IPS-NIHi11 (cell line): ENCODE measurements at places on chromosomes 1 and 21.

- no peak for DNase-seq
Measured at GRCh38 chr1:203669739-203670138, 43.1 kb downstream of the ATP2B4 start.

GRCh38 chr1:51669272-51669671 is 52.4 kb downstream of the OSBPL9 start:
- DNase-seq = no peak

- no peak for DNase-seq
Measured at GRCh38 chr1:58333511-58333910, 213.0 kb downstream of the OMA1 start.

- DNase-seq = peak; percentile 37
Measured at GRCh38 chr1:192506741-192507155, 68.8 kb upstream of the RGS1 start.

- no peak for DNase-seq
Measured at GRCh38 chr1:87404296-87404695, 75.6 kb downstream of the LMO4 start.

DNA sequence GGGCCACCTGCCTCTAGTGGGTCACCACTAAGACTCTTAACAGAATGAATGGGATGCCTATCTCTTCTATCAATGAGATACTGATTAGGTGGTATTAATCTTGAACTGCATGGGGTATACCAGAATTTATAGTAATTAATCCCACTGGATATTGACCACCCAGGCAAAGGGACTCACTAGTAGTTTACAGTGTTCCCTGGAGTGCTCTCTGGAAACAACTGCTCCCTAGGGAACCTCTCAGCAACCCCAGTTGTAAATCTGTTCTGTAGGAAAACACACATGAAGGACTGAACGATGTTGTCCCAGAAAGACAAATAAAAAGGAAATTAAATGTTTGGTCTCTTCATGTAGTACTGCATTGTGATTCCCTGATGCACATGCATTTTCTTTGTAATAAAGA is 430.5 kb downstream of the HLX start:
- no peak for DNase-seq

DNA sequence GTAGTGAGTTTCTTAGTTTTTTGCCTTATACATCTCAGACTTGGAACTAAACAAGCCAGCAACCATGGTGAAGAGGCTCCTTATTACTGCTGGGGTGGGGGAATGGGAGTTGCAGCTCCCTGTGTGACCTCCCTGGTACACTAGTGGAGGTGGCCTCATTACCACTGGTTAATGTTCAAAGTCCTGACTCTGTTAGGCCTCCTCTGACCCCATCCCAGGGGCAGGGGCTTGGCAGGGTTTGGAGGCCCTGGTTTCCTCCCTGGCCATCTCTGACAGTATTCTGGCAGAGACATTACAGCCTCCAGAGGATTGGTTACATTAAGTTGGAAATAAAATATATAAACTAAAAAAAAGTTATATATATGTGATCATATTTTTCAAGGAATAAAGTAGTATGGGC is 45.2 kb downstream of the CLIC4 start:
- no peak for DNase-seq

DNA sequence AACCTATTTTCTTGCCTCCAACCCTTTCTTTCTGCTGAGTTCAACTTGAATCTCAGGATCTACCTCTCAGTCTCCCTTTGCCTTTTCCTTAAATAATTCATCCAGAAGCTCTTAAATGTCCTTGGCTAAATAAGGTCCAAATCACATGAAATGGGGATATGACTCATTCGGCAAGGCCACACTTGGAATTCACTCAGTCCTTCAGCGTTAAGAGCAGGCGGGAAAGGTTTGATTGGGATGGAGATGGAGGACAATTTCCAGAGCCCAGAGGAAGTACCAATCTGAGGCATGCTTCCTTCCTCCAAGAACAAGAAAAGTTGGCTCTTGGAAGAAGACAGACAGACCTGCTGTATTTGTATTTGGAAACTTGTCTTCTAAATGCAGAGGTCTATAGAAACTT is 128.5 kb downstream of the PROX1 start:
- no peak for DNase-seq

GRCh38 chr1:12462586-12462985 is 155.4 kb downstream of the DHRS3 start:
- no peak for DNase-seq

GRCh38 chr1:54007613-54008012 is 10.4 kb downstream of the LDLRAD1 start:
- DNase-seq = no peak

GRCh38 chr21:41873005-41873404 is 6.1 kb downstream of the PRDM15 start:
- no peak for DNase-seq

DNA sequence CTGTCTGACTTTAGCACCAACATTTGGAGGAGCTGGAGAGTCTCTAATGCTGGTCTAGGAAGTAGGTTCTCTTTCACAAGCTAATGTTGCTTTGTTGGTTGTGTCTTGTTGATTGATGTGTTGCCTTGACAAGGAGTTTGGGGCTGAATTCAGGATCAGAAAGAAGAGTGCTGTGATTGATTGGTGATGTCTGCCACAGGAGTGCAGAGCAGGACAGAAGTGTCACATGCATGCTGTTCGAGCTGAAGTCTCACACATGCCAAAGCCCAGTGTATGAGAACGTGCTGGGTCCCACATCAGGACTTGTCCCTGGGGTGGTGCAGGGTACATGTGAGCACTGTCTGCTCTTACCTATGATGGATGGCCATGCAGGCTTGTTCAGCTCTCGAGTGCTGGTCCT is 694.4 kb downstream of the MATN1 start:
- DNase-seq = no peak

DNA sequence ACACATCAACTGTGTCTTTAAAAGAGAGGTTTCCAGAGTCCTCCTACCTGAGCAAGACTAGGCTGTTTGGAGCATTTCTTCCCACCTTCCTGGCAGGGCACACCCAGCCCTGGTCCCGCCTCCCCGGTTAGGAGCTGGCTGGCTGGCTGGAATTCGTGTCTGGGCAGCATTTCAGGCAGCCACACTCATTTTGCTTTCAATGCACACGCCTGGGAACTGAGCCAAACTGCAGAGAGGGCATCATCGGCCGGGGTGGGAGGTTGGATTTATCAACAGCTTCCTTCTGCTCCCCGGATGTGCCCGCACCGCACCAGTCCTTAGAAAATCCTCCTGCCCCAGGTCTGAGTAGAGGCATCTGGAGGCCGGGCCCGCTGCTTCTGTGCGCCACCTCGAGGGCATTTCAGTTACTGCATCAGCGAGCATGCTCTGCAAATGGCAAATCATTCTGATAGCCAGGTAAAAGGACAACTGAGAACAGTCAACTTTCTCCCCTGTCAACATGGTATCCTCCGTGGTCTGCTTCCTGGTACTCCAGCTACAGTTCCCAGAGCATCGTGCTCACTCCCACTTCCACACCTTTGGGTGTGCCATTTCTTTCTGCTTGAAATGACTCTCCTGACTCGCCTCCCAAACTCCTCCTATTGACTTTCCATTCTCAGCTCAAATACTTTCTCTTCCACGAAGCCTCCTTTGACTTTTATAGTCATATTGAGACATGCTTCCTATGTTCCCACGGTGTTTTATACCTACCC is 20.6 kb downstream of the TCEA3 start:
- DNase-seq = peak; percentile 93

DNA sequence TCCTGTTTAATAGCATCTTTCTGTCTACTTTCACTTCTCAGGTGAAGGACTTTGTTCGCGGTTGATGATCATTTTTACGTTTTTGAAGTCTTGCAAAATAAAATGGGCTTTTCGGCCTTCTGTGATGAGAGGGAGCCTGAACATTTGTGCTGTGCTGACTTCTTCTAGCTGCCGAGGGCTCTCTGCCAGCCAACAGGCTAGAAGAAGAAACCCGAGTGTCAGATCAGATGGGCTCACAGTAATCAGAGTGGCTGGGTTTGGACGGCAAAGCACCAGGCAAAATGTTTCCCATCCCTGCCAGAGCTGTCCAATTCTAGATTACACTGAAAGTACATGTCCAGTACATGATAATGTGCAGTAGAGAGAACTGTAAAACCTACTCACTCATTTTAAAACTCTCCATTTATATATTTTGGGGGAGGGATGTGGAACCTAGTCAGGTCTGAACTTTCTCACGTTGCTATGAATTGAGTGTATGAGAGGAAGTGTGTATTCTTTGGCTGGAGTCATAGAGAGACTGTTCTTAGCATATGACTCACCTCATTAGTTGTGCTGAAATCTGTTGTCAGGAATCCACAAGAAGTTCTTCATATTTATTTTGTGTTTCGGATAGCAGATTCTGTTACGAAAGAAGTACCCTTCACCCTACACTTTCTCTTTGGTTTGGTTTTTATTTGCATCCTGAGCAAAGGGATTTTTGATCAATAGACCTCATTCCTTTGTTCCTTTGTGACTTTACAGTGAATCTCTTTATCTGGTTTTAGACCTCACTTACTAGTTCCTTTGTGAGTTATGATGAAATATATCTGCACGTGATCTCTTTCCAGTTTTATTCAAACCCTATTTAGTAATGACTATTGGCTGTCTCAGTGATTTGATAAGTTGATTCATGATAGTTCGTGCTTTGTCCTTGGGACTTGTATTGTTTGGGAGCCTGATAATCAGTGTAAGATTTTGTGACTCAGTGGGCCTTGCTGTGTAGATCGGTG is 4.8 kb downstream of the ATP1A1 start:
- no peak for DNase-seq

- no peak for DNase-seq
Measured at GRCh38 chr1:248814351-248814750, 11.4 kb downstream of the SH3BP5L start.

GRCh38 chr1:94707321-94708298 is 112.5 kb upstream of the SLC44A3 start:
- DNase-seq = no peak

DNA sequence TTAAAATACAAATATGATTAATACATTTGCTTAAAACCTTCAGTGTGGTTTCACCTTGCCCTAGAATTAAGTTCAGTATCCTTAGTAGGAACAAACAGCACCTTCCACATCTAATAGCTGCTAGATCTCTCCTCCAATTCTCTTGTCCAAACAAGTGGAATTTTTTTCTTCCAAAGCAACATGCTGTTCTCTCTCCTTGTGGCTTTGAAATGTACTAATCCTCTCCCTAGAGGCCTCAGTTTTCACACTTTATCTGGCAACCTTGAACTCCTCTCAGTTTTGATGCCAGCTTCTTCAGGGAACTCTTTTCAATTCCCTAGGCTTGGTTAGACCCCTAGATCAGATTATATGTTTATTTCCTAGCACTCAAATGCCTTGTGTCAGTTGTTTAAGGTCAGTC is 87.0 kb downstream of the GLUL start:
- DNase-seq = no peak

- no peak for DNase-seq
Measured at GRCh38 chr1:172482044-172482443, 38.2 kb upstream of the PIGC start.

- DNase-seq = no peak
Measured at GRCh38 chr1:44602634-44603628, 71.3 kb downstream of the TMEM53 start.

GRCh38 chr1:121558514-121558913 is 373.7 kb downstream of the SRGAP2C start:
- DNase-seq = no peak

GRCh38 chr1:11682799-11683198 is 1.9 kb upstream of the MAD2L2 start:
- DNase-seq = no peak

- peak; percentile 46 for DNase-seq
Measured at GRCh38 chr1:21673277-21673780, 4.2 kb upstream of the RAP1GAP start.

- no peak for DNase-seq
Measured at GRCh38 chr21:25039461-25040380, 567.6 kb downstream of the MRPL39 start.

DNA sequence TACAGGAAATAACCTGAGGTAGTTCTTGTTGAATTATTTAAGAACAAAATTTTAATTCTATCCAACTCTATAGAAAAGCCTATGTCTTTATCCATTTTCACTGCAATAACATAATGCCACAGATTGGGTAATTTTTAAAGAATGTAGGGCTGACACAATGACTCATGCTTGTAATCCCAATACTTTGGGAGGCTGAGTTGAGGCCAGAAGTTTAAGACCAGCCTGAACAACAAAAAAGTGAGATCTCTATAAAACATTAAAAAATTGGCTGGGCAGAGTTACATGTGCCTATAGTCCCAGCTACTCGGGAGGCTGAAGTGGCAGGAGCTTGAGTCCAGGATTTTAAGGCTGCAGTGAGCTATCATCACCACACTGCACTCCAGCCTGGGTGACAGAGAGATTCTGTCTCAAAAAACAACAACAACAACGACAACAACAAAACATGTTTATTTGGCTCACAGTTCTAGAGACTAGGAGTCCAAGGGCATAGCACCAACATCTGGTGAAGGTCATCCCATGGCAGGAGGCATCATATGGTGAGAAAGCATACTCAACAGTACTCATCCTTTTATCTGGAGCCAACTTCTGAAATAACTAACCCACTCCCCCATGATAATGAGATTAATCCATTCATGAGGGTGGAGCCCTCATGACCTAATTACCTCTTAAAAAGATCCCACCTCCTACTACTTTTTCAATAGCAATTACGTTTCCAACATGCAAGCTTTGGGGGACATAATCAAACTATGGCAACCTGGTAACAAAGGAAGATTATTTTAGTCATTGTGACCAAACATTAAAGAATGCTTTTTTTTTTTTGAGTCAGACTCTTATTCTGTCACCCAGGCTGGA is 59.6 kb downstream of the ABL2 start:
- no peak for DNase-seq

DNA sequence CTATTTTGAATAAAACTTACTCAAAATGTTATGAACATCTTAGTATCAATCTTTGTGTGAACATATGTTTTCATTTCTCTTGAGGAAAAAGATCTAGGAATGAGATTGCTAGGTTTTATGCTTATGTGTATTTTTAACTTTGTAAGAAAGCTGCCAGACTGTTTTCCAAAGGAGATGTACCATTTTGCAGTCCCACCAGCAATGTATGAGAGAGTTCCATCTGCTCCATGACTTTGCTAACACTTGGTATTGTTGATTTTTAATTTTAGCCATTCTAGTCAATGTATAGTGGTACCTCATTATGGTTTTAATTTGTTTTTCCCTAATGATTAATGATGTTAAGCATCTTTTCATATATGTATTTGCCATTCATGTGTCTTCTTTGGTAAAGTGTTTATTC is 132.5 kb downstream of the ZMYM4 start:
- DNase-seq = no peak

DNA sequence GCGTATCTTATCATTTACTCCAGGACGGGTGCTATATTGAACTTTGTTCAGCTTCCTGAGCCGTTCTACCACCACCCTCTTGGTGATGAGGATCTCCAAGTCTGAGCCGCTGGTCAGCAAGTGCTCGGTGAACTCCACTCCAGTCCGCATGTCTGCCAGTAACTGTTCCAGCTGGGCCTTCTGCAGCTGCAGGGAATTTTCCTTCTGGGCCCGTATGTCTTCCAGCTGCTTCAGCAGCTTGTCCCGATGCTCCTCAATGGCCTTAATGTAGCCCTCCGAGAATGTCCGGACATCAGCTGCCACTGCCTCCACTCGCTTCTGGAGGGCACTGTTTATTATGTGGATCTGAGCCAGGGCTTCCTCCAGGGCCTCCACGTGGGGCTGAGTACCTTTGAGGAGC is 3.4 kb downstream of the TRIM45 start:
- no peak for DNase-seq

GRCh38 chr1:167790117-167790516 is 68.3 kb downstream of the MPZL1 start:
- DNase-seq = no peak
